ENCODE measurements at places on chromosomes 12 and 14.

DNA sequence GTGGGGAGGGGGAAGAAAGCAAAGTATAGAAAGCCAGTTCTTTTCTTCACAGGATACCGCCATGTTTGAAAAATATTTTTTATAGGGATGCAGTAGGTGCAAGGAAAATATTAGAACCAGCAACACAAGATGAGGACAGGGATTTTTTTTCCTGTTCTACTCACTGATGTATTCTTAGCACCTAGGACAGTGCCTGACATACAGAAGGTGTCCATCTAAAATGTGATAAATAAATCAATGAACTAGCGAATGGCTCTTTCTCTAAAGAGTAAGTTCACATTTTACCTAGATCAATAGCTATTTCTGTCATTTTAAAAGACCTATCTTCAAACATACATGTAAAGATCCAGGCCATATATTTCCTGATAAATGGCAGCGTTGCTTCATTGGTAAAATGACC, 18.8 kb downstream of the EGLN3 start:
- no peak for DNase-seq

DNA sequence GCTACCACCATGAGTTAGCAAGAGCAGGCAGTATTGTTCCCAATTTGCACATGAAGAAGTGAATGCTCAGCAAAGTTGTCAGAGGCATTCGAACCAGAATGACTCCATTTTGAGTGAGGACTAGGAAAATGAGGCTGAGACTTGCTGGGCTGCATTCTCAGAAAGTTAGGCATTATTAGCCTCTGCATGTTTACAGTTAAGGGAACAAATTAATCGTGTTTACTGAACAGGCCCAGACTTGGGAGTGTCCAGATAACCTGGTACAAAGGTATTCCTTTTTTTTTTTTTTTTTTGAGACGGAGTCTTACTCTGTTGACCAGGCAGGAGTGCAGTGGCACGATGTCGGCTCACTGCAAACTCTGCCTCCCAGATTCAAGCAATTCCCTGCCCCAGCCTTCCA, 22.5 kb upstream of the VWF start:
- no peak for DNase-seq

GRCh38 chr14:93185349-93185720, 218 bp downstream of the LYSET start:
- no peak for DNase-seq

- no peak for DNase-seq
Measured at GRCh38 chr14:51967521-51967920, 21.8 kb upstream of the RTRAF start.

DNA sequence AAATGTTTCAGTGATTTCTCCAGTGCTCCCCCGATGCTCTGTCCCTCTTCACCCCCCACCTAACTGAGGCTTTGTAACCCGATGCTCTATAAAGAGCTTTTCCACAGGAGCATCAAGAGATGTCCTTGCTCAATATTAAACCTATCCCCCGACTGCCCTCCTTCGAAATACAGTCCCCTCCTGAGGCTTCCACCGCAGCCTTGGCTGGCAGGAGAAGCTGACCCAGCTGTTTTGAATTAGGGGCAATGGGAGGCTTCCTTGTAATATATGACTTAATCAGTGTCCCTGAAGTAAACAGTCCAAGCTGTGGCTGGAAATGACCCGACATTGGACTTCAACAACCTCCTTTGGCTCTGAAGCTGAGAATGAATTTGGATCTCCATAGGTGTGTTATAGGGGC, 62.4 kb downstream of the TMEM30B start:
- DNase-seq: no peak

DNA sequence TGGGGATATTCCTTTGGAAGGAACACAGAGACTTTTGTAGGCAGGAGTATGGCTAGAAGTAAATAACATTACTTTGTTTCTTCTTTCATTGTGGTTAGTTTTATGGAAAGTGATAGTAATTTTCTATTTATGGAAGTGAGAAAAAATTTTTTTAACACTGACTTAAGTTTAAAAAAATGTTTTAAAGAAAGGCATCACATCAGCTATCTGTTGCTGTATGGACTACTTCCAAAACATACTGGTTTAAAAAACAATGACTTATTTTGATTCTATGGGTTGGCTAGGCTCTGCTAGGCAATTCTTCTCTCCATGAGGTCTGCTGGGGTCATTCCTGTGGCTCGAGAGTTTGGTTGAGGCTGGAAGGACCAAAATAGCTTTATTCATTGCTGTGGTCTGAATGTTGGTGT, 31.7 kb upstream of the SLC38A2 start:
- no peak for DNase-seq

DNA sequence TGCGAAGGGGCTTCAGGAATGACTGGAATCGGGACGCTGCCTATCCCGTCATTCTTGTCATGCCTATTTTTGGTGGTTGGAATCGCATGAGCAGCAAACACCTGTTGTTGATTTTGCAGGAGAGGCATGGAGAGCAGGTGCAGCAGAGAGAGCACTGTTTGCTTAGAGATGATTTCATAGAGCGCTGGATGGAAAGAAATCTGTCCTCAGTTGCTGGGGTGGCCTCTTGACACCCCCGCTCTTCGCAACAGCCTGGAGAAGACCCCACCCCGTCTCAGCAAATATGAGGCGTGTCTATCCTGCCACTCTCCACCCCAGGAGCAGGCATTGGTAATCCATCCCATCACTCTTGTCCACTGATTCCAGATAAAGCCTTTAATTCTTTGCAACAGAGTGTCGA, 19.3 kb upstream of the NCOR2 start:
- DNase-seq: no peak

DNA sequence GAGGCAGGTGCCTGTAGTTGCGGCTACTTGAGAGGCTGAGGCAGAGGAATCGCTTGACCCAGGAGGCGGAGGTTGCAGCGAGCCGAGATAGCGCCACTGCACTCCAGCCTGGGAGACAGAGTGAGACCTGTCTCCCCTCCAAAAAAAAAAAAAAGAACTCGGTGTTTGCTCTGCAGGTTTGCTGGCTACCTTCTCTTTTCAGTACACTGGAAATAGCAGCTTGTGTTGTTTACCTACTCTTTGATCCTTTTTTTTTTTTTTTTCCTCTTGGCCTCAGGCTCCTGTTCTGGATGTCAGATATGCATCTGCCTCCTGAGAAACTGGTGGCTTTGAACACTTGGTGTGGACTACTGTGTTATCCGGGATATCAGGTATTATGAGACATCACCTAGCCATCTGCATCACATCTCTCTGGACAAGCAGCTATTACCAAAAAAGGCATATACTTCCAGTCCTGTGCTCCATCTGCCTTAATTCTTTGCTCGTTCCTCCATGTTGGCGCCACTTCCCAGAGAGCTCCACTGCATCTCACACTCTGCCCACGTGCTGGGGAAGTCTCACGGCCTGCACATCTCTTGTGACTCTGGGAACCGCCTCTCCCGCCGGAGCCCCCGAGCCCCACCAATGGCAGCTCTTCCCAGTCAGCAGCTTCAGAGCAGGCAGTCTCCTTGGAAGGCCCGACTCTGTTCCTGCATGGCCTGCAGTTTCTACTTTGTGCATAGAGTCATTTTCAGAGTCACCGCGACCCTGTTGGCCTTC, 50.9 kb upstream of the TRAF3 start:
- DNase-seq: no peak

- DNase-seq: no peak
Measured at GRCh38 chr14:100604709-100605108, 17.5 kb upstream of the BEGAIN start.

- DNase-seq: no peak
Measured at GRCh38 chr14:72962829-72963312, 36.6 kb downstream of the DCAF4 start.

DNA sequence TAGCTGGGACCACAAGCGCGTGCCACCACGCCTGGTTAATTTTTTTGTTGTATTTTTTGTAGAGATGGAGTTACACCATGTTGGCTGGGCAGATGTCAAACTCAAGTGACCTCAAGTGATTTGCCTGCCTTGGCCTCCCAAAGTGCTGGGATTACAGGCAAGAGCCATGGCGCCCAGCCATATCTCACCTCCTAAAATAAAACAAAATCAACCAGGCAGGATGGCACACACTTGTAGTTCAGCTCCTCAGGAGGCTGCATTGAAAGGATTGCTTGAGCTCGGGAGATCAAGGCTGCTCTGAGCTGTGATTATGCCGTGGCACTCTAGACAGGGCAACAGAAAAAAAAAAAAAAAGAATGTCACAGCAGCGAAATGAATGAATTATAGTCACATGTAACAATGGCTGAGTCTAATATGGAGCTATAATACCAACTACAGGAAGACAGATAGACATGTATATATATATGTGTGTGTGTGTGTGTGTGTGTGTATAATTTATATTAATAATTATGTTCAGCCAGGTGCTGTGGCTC, 19.3 kb upstream of the TMEM120B start:
- no peak for DNase-seq

DNA sequence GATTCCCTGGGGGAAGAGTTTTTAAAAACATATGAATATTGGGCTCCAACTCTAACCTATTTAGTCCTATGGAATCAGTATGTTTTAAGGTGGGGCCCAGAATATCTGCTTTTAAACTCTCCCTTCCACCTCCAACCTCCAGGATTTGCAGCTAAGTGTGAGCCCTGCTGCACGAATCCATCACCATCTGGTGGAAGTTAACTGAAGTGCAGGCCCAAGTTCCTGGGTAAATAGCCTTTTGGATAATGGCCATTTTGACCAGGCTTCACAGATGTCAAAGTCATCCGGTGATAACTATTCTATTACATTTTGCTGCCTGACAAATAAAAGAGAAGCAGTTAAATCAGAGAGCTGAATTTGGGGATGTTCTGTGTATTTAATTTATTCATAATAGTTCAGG, 58.1 kb upstream of the RMST start:
- no peak for DNase-seq

DNA sequence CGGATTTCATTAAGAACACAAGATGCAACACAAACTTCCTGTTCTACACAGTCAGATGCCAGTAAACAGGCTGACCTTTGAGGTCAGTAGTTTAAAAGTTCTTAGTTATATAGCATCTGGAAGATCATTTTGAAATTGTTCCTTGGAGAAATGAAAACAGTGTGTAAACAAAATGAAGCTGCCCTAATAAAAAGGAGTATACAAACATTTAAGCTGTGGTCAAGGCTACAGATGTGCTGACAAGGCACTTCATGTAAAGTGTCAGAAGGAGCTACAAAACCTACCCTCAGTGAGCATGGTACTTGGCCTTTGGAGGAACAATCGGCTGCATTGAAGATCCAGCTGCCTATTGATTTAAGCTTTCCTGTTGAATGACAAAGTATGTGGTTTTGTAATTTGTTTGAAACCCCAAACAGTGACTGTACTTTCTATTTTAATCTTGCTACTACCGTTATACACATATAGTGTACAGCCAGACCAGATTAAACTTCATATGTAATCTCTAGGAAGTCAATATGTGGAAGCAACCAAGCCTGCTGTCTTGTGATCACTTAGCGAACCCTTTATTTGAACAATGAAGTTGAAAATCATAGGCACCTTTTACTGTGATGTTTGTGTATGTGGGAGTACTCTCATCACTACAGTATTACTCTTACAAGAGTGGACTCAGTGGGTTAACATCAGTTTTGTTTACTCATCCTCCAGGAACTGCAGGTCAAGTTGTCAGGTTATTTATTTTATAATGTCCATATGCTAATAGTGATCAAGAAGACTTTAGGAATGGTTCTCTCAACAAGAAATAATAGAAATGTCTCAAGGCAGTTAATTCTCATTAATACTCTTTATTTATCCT, 13.5 kb downstream of the PTGER2 start:
- no peak for DNase-seq

GRCh38 chr14:104826861-104827176, 25.9 kb downstream of the ZBTB42 start:
- DNase-seq: no peak

DNA sequence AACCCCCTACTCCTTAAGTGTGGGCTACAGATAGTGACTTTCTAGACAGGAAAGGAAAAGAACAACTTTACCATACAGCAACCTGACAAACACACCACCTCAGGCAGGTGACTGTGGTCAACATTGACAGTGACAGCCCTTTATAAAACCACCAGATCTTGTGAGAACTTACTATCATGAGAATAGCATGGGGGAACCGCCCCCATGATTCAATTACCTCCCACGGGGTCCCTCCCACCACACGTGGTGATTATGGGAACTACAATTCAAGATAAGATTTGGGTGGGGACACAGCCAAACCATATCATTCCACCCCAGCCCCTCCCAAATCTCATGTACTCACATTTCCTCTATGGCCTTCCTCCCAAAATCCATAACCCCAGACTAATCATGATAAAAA, 16.3 kb downstream of the OR10P1 start:
- DNase-seq: no peak

DNA sequence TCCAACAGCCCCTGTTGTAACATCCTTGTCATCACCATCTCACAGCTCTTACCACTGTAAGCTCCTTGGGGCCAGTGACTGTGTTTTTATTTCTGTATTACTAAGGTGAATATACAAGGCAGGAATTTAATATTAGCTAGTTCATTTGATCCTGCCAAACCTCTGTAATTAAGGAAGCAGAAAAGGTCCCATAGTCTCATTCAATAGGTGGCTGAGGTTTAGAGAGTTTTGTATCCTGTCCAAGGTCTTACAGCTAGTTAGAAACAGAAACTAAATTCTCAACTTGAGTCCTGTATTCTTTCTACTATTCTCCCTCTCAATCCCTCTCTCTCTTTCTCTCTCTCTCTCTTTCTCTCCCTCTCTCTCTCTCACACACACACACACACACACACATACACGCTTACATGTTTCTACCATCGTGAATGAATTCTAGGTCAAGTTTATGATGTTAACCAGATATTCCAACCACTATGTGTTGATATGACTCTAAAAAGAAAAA, 543 bp upstream of the GLIPR1 start:
- DNase-seq: no peak

DNA sequence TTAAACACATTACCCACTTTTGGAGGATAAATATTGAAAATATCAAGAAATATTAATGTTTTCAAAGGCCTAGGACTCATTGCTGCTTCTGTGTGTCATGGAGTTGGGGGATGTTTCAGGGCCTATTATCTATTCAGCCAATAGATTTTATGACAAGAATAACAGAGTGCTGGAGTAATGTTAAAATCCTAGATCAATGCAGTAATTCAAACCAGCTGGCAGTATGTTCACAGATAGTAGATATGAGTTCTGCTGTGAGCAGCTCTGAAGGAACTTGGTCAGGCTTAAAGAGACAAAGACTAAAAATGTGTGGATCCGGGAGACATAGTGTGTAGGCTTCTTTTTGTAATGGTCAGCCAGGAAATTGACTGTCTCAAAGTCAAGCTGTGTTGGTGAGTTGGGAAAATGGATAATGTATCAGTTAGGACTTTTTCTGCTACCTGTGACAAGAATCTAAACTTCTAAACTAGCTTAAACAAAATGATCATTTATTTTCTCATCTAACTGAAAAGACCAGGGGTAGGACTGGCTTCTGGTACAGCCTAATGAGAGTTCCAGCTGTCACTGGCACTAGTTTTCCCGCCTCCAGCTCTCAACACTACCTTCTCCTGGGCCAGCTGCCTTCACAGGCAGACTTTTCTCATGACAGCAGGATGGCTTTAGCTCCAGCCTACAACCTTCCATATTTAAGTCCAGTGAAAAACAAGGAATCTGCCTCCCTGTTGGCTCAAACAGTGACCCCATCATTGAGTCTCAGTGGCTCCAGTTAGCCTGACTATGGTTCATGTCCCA, 16.3 kb upstream of the POLR3B start:
- no peak for DNase-seq

GRCh38 chr12:94290353-94290752, 142.0 kb downstream of the PLXNC1 start:
- no peak for DNase-seq

GRCh38 chr12:132488127-132489077, 1.5 kb upstream of the FBRSL1 start:
- no peak for DNase-seq

- no peak for DNase-seq
Measured at GRCh38 chr12:24950231-24950834, 1.4 kb upstream of the BCAT1 start.
